Left cardiac atrium (tissue), 4 donors: ENCODE measurements at places on chromosomes 4 and X. TPM values are rescaled to one million over a fixed set of nuclear protein-coding genes. Genes with fewer than 3 reads are reported as not detected.

Gene SPP1
- total RNA-seq: 88.4 TPM

Gene GPAT3
- total RNA-seq: 34.0 TPM

GRCh38 chr4:142440093-142440492 is 406.0 kb downstream of the INPP4B start:
- no peak for DNase-seq

DNA sequence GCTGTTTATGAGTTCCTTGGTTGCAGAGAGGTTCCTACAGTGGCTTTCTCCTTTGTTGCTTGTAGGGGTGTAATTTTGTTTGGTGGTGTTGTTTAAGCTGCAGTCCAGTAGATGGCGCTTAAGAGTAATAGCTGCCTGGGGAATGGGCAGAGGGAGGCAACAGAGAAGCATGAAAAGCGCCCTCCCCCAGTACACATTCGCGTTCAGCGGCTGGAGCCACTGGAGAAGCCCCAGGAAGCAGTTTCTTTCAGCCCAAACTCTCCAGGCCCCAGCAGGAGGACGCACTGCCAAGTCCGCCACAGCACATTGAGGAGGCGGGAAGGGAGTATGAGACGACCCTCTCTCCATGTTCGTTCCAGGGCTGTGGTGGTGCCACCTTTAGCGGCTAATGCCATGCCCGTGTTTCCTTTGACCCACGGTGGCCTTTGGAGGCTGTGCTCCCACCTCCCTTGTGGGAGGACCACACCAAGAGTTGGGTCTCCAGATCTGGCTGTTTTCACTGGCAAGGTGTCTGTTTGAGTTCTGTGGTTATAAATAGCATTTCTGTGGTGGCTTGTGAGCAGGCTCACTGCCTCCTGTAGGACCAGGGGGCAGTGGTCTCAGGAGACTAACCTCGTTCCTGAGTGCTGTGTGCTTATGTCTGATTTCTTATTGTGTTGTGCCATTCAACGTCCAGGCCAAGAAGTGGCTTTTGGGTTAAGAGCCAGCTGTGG is 252.3 kb downstream of the ARHGAP10 start:
- peak; percentile 23 for DNase-seq
